Fibroblast of skin of left quadriceps (primary cell): ENCODE measurements at places on chromosomes 1 and 21.

DNA sequence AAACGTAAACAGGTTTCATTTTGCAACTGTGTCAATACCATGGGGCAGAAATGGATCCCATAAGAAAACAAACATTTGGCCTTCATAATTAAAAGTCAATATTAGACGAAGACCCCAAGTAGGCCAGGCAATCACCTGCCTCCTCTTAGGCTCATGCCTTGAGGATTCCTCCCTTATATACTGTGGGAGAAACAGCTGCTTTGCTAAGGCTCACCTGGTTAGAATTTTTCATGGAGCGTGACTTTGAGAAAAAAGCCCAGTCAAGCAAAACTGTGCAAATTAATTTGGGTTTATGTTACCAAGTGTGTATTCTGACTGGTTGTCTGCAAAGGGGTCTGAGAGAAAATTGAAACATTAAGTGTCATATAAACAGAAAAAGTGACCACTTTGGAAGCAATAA lies 605.3 kb upstream of the USP24 start:
- no peak for DNase-seq

GRCh38 chr1:204407295-204407971 lies 4.2 kb downstream of the PPP1R15B start:
- DNase-seq, result no peak

- peak; percentile 18 for DNase-seq
These were observed 19.0 kb upstream of the L1TD1 start for GRCh38 chr1:62175568-62176179.

GRCh38 chr1:198713081-198713480 lies 74.2 kb downstream of the PTPRC start:
- peak; percentile 14 for DNase-seq

- no peak for DNase-seq
These were observed 129.6 kb downstream of the DPYD start for GRCh38 chr1:97791251-97791650.

DNA sequence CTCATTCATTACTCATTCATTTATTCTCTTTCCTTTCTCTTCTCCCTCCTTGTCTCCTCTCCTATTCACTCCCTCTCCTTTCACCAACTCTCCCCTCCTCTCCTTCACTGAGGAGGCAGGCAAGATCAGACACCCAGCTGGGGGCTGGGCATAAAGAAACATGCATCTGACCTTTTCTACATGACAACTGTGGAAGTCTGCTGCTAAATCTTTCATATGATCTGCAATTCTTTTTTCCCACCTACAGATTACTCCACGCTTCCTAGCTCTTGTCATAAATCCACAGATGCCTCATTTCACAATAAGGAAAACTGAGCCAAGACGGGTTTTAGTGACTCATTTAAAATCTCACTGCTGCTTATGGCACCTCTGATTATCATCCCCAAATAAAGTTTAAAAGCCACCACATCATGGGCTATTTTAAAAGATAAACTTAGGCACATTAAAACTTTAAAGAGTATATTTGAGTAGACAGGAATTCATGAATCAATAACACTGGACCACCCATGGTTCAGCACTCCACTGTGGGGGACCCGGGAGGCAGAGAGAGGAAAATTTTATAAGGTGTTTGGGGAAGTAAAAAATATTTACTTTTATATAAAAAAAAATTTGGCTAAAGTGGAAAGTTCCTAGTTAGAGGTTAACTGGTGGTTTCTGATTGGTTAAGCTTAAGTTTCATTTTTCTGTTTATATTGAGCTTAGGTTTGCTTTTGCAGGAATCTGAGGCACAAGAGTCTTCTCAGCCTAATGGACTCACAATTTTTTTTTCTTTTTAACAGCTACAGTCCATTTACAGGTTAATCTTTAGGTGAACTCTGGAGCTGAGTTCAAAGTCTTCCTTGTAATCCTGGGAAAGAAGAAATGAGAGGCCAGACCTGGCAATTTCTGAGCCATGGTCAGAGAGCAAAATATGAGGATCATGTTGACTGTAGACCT lies 55.8 kb upstream of the DNAH14 start:
- peak; percentile 40 for DNase-seq

DNA sequence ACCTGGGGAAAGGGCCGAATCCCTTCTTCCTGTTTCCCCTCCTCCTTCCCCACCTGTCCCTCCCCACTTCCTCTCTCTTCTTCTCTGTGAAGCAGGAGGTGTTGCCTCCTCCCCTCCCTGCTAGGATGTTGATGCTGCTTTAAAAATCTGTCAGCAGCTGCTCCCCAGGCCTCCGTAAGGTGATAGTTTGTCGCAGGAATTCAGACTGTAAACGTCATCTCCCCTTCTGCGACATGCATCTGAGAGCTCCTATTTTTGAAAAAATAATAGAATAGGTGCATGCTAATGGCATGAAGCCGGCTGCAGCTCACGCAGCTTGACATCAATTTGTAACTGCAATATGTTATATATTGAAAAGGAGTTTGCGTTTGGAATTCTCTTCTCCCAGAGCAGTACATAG lies 70.1 kb downstream of the KAZN start:
- no peak for DNase-seq
